C1 segment of cervical spinal cord (tissue), 14 donors: ENCODE measurements at places on chromosomes 3 and 15.

DNA sequence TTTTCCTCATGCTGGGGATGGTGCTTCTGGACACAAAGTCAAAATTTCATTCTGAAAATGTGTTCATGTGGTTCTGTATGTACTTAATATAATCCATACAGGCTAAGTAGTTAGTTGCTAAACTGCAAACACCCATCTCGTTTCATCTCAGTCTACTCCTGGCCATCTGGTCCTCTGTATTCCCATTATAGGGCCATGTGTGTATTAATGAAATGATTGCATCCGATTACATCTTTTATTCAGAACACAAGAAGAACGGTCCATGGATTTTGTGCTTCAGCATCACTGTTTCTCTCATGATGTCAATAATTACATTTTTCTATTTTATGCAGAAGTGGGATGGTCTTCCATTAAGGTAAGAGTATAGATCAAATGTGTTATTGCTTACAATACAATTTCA lies 6.1 kb upstream of the GJD2 start:
- no peak for DNase-seq

DNA sequence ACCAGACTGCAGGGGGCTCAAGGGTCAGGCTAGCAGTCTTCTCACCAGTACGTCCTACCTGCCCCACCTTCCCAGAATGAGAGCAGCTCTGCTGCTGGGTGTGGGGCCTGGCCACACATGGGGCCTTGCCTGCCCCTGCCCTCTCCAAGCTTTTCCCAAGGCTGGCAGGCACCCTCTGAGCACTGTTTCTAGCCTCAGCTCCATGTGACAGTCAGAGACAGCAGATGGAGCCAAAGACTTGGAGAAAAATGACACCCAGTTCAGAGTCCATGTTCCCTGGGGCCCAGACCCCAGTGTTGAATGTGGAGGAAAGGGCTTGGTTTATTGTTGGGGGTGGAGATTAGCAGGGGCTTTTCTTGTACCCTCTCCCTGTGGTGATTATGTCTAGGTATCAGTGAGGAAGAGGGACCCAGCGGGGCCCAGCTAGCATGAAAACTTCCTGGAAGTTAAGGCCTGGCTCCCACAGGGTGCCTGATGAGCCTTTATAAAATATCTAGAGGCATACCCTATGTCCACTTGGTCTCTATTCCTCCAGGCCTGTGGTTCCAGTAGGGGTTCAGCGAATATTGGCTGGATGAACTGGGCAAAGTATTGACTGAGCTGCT lies 153.8 kb downstream of the EEFSEC start:
- DNase-seq: no peak

DNA sequence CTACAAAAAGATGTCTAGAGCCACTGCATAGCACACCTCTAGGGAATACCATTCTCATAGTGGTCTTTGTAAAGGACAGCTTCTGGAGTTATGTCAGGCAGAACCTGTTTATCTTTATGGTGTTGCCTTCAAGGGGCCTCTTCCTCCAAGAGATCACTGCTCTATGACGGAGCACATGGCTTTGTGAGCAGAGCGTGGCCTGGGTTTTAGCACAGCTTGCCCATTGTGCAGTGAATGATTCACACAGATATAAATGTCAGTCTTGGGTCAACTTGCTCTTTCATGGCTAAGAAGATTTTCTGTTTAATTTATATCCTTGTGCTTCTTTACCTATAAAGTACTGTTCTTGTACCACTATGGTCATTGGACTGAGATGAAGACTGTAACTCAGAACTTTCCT lies 41.5 kb upstream of the RBMS3 start:
- DNase-seq: no peak

GRCh38 chr15:77831986-77832385 lies 199.3 kb upstream of the LINGO1 start:
- DNase-seq: no peak
